Activated T-cell treated with anti-CD3 and anti-CD28 coated beads, Interleukin-2, amount 50 U/mL, for 48 hours (primary cell): ENCODE measurements at places on chromosomes 16 and 17.

DNA sequence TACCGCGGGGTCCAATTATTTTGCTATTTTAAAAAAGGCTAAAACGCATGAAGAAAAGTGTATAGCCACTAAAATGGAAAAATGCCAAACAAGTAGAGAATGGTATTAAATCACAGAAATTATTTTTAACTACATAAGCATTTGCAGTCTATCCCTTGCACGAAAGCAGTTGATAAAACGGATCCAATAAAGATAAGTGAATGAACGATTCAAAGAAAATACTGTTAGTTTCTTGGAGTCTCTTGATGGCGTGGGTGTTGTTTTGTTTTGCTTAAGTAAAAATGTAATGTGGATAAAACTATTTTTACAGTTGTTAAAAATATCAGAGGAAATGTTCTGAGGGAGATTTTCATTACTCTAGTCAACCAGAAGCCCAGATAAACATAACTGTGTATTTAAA lies 9.3 kb downstream of the HS3ST3A1 start:
- DNase-seq = no peak

- DNase-seq = no peak
These were observed 22.4 kb upstream of the SCNN1B start for GRCh38 chr16:23279721-23280153.

DNA sequence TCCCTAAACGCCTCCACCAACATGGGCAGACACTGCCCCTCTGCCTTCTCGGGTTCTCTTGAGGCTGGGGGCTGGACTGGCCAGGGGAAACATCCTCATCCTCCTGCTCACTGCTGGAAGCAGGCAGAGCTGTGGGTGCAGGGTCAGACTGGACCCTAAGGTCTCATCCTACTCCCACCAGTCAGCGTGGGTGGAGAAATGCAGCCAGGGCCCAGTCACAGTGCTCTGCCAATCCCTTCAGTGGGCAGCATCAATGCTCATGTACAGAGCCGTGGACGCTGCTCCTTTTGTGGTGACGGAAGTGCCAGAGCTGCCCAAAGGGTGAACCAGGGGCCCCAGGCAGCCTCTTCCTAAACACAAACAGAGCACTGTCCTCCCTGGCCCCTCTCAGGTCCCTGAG lies 13.4 kb upstream of the TBX2 start:
- DNase-seq = no peak

DNA sequence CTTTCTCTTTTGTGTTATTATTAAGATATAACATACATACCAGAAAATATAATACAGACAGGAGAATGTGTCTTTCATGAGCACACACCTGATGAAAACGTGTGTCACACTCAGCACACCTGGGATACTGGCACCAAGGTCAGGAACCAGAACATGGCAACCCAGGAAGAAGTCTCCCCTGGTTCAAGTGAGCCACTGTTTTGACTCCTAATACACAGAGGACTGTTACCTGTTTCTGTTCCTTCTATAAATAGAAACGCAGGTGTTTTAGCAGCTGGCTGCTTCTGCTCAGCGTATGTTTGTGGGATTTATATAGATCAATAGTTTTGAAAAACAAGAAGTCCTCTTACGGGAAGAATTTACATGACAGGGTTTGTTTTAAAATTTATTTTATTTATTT lies 3.5 kb downstream of the SEC14L1 start:
- DNase-seq = no peak

GRCh38 chr17:40561871-40562611 lies 3.2 kb downstream of the CCR7 start:
- peak; percentile 82 for DNase-seq

DNA sequence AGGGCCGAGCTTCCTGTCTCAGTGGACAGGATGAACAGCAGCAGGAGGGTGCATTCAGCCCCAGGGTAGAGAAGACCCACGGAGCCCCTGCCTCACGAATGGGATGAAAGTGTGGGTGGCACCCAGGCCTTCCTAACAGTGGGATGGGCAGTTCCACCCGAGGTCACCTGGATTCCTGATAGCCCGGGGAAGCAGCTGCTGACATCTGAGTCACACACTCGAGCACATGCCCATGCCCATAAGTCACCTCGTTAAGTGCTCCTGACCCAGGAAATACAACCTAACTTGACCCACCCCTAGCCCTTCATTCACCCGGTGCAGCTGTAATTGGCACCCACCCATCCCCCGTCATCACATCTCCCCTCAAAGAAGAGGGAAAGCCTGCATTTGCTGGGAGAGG lies 85.3 kb upstream of the FOXF1 start:
- DNase-seq = no peak

- DNase-seq = peak; percentile 37
These were observed 6.1 kb downstream of the ZG16 start for GRCh38 chr16:29784157-29784556.

DNA sequence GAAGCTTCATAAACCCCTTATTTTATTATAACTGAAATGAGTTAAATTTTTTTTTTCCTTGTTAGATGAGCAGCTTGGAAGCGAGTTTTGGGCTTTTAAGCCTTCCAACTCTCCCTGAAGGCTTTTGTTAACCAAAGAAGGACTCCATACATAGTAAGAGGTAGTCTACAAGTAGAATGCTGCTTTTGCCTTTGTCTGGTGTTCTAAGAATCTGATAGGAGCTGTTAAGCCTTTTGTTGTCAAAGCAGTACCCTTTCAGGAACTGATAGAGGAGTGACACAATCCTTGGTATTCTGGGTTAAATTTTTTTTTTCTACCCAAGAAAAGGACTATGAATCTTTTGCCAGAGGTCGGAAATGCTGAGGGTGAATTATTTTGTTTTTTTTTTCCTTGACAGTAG lies 26.1 kb downstream of the MAP2K4 start:
- DNase-seq = no peak

- DNase-seq = no peak
These were observed 38.8 kb upstream of the TRAP1 start for GRCh38 chr16:3756113-3756512.

GRCh38 chr16:84836967-84837366 lies 17.2 kb downstream of the CRISPLD2 start:
- no peak for DNase-seq

DNA sequence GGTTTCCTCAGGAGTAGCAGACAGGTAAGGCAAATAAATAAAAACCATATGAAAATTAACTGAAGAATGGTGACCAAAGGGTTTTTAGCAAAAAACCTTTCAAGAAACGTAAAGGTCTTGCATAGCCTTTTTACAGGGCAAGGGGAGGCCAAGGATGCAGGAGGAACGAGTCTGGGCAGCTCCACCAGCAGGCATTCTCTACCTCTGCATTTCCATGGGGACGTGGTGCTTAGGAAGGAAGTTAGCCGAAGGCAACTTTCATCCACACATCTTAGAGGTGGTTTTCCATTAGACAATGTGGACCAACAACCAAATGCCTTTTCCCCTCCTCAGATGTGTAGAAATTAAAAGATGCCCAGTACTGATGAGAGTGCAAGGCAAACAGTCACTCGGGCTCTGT lies 20.7 kb downstream of the TOM1L2 start:
- no peak for DNase-seq

- DNase-seq = no peak
These were observed 22.4 kb upstream of the CA4 start for GRCh38 chr17:60127068-60128064.
